ENCODE measurements at places on chromosomes 5 and 9.

DNA sequence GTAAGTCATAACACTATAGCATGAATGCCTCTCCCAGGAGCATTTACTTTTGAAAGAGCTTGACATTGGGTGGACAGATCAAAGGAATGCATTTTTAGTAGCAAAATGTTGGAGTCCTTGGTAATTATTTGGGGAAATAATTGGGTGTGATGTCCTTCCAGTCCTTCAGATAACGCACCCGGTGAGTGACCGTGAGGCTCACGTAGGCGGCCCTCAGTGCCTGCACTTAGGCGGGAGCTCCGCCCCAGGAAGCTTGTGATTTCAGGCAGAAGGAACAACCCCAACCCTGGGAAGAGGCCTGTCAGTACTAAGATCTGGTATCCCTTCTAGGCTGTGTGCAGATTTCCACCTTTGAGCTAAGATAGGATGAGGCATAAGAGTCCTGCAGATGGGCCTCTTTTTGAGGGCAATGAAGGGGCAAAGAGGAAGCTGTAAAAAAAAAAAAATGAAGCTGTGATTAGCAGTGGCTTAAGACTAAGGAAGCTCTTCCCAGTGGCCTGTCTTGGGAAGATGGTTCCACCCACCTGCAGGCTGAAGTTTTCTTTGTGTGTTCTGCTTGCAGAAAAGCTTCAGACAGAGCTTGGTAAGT lies 14.9 kb downstream of the BTNL9 start:
- DNase-seq: peak; percentile 7

DNA sequence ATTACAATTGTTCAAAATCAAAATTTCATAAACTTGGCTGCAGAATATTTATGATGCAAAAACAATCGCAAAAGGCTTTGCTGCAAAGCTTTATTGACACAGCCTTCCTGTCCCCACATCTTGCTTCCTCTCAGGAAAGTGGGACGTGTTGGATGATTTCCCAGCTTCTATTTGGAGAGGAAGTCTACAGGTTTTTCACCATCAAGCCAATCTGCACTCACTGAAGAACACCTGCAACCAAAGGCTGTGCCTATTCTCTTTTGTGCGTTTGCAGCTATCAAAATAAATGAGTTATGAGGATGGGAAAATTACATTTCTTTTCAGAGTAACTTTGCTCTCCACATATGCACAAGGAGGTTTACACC lies 214.4 kb downstream of the PLK2 start:
- no peak for DNase-seq

- DNase-seq: no peak
Observed at GRCh38 chr9:77896269-77896937, 135.2 kb downstream of the GNAQ start.

DNA sequence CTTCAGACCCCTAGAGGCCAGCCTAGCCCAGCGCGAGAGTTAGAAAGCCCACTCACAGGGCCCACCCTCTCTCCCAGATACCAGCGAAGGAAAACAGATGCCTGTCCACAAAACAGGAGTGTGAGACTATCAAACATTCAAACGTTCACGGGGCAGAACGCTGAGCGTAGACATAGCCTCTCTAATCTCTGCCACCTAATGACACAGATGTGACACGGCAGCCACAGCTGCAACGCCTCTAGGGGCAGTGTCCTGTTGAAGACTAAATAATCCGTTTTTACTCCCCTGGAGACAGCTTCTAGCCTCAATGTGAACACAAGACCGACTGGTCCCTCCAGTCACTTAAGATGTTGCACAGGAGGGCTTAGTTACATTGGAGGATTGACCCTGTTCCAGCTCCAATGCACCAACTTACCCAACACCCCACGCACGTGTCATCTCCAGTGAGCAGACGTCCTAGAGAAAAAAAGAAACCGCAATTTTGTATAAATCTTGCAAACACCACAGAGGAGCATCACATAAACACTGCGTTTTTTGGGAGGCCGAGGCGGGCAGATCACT lies 14.3 kb downstream of the DIPK1B start:
- no peak for DNase-seq

GRCh38 chr9:124800306-124801259 lies 23.6 kb downstream of the OLFML2A start:
- no peak for DNase-seq

DNA sequence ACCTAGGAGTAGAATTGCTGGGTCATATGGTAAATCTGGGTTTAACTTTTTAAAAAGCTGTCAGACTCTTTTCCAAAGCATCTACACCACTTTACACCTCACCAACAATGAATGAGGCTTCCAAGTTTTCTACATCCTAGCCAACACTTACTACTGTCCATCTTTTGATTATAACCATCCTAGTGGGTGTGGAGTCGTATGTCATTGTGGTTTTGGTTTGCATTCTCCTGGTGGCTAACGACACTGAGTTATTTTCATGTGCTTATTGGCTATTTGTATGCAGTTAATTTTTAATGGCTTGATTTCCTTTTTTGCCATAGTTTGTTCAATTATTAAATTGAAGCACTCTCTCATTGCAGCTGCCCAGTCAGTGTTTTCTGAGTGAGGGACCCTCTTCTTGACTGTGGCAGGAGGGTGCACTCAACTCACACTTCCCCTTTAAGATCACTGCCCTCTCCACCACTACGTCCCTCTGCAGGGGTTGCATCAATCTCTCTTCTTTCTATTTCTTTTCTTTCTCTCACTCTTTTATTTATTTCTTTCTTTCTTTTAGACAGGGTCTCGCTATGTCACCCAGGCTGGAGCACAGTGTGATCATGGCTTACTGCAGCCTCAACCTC lies 182.3 kb downstream of the C9orf152 start:
- no peak for DNase-seq

- no peak for DNase-seq
Observed at GRCh38 chr5:82560561-82560960, 282.4 kb upstream of the RPS23 start.

- no peak for DNase-seq
Observed at GRCh38 chr5:109929911-109930310, 240.2 kb downstream of the MAN2A1 start.

DNA sequence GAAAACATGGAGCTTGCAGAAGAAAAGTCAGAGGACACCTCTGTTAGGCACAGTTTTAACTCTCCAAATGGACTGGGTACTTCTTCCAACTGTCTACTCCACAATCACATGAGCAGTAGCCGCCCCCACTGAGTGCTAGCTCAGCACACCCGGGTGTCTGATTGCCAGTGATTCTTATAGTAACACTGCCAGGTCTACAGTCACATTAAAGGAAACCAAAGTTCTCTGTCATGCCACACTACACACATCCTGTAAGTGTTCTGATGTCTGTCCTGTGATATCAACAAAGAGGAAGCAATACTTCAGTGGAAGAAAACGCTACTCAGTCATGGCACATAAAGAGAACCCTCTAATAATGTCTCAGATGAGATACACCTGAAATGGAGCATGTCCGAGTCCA lies at the start of gene HAVCR2:
Gene HAVCR2 (minus strand): TSS at position 69 of the 400 bp plus-strand sequence. CDS start 61 bp downstream, at position 8.
- no peak for DNase-seq

DNA sequence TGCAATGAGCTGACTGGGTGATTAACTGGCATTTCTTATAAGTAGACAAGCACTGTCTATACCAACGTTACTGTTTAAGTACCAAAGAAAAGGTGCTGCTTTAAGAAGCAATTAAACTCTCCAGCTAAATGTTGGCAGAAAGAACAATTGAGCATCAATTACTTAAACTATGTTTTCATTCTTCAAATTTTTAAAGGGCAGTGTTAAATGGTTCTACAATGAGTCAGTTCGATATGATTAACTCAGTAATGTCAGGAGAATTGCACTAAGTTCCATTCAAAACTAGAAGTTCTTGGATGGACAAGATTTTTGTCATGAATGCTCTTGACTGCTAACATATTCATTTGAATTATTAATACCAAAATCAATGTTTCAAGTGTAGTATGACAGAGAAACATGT lies 593.7 kb downstream of the DNAH5 start:
- no peak for DNase-seq

- no peak for DNase-seq
Observed at GRCh38 chr9:86454701-86455615, 100.7 kb upstream of the TUT7 start.

DNA sequence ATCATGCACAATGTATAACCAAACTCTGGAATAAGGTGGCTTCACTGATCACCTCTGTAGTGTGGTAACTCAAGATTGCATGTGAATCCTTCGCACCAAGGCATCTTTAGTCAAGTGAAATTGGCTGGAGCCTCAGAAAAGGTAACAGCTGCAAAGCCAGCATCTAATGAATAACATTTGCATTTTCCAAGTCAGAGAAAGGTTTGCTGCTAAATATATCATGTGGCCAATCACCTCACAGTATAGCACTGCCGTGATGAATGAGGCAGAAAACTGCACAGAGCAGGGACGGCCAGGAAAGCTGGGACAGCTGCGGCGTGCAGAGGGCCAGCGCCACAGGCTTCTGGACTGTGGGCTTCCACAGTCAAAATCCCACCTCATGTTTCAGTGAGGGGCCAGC lies 18.5 kb downstream of the MRPS27 start:
- no peak for DNase-seq

Data from CMK (cell line).